ENCODE measurements at places on chromosomes 12 and 14.
A peak's percentile ranks its signal among the peaks of the same experiment; 100 is the strongest.

DNA sequence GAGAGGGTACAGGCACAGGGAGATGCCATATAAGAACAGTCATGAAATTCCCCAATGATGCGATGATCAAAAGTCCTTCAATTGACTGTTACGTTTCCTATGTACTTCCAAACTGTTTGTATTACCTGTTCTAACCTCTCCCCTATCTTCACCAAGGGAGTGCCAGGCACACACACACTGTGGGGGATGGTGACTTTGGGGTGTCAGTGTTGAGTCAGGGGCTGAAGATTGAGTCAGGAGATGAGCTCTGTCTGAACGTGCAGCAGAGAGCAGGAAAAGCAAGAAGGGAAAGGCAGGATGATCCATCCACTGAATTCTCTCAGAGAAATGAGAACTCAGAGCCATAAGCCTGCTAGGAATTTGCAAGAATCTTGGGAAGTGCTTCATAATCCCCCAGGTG, 153.4 kb downstream of the EFCAB11 start:
- no peak for DNase-seq

GRCh38 chr14:91029456-91030217, 30.8 kb downstream of the RPS6KA5 start:
- DNase-seq: no peak

GRCh38 chr14:68377006-68377405, 415.9 kb downstream of the ZFP36L1 start:
- DNase-seq: no peak

DNA sequence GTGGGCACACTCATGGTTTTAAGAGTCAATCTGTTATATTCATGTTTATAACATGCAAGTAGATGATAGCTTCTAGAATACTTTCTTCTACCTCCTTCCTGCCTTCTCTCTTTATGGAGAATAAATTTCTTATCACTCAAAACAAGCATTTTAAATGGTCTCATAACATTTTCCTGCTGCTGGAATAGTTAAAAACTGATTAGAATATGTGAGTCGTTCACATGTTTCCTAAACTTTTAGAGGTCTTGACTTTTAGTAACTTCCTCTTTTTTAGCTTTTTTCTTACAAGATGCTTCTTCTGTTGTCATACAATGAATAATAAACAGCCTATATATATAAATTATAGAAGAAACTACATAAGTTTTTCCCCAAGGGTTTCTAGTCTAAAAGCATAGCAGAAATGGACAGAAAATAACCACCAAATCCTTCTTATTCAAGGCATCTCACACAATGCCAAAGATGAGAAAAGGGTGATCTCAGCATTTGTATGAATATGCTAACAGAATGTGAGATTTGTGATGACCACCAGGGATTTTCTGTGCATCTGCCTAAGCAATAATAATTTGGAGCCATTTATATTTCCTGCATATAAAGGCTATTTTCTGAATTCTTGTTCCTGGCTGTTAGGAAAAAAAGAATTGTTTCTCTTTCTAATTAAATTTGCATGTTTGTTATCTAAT, 127.8 kb downstream of the DAAM1 start:
- no peak for DNase-seq

GRCh38 chr12:40691913-40692764, at the start of gene CNTN1:
Gene CNTN1 (plus strand): TSS chr12:40692439.
- peak; percentile 74 for DNase-seq

GRCh38 chr12:109605599-109606228, 32.1 kb downstream of the MVK start:
- no peak for DNase-seq

GRCh38 chr12:44835641-44836379, 40.3 kb downstream of the NELL2 start:
- no peak for DNase-seq

DNA sequence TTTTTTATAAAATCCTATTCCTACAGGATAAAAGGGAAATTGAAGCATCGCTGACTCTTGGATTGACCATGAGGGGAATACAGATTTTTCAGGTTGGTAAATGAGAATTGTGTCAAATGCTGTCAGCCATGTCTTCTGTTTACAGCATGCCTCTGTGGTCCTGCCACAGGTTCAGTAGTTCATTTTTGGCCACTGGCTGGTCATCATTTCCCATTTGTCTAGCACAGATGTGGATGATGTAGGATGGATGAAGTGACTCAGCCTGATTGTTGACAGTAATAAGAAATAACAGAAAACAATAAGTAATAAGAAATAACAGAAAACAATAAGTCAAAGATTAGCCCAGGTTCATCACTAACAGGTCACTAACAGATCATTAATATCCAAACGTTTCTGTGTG, 59.8 kb downstream of the FRMD6 start:
- no peak for DNase-seq

DNA sequence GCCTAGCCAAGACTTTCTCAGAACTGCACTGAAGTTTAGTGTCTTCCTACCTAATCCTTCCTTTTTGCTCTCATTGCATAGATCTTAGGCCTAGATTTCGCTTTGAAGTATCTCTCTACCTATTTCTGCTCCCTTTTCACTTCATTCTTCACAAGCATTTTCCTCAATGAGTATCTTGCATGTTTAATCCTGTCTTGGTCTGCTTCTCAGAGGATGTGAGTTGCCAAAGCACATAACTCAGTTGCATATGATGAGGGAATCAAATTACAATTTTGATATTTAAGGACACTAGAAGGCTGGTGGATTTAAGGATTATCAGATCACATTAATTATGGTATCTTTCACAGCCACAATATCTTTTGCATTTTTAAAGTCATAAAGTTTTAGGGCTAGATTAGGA, 195.5 kb upstream of the DAAM1 start:
- DNase-seq: no peak

GRCh38 chr14:79493081-79493645, 718.1 kb downstream of the DIO2 start:
- no peak for DNase-seq

DNA sequence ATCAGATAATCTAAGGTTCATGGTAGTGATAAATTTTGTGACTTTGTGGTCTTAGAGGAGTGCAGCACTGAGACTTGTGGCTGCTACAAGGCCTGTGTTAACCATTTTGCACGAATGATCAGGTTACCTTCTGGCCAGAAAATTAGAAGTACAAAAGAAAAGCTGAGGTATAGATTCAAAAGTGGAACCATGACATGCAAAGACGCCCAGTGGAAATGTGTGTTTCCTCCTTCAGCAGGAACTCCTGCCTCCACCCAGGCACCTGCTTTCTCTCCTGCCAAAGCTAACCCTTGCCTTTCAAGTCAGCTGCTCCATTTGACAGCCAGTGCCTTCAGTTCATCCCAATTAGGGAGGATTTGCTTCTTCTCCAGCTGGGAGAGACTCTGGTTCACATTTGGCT, 10.1 kb downstream of the PDE6H start:
- no peak for DNase-seq

DNA sequence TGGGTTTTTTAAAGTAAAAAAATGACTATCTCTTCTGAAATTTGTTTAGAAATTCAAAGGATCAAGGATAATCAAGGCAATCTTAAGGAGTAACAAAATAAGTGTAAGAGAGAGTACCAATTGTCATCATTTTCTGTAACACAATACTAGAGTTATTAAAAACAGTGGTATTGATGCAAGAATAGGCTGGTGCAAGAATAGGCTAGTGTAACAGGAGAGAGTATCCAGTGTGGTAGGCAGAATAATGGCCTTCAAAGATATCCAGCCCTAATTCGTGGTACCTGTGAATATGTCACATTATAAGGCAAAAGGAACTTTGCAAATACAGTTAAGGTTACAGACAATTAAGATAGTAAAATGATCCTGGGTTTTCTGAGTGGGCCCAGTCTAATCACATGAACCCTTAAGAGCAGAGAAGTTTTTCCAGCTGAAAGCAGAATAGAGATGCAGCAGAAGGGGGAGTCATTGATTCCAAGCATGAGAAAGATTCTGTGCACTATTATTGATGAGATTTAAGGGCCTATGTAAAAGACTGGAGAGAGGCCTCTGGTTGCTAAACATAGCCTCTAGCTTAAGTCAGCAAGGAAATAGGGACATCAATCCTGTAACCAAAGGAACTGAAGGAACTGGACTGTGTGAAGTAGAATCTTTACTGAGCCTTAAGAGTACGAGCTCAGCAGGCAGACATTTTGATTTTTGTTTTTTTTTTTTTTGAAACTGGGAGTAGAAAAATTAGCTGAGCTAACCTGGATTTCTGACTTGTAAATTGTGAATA, 134.1 kb downstream of the GPHN start:
- no peak for DNase-seq

DNA sequence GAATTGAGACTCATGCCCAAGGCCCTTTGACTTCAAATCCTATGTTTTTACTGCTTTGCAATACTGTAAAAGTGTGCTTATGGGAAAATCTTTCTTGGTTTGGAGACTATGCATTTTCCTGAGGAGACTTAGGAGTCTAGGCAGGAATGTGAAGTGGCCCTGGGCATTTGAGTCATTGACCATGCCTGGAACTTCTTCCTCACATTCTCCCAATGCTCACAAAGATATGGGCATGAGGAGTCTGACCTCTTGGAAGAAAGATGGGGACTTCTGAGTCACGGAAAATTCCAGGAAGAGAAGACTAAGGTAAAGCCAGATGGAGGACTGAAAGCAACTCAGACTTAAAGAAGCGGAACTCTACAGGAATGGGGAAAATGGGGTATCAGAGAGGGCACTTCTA, 38.2 kb upstream of the ZNF641 start:
- no peak for DNase-seq

DNA sequence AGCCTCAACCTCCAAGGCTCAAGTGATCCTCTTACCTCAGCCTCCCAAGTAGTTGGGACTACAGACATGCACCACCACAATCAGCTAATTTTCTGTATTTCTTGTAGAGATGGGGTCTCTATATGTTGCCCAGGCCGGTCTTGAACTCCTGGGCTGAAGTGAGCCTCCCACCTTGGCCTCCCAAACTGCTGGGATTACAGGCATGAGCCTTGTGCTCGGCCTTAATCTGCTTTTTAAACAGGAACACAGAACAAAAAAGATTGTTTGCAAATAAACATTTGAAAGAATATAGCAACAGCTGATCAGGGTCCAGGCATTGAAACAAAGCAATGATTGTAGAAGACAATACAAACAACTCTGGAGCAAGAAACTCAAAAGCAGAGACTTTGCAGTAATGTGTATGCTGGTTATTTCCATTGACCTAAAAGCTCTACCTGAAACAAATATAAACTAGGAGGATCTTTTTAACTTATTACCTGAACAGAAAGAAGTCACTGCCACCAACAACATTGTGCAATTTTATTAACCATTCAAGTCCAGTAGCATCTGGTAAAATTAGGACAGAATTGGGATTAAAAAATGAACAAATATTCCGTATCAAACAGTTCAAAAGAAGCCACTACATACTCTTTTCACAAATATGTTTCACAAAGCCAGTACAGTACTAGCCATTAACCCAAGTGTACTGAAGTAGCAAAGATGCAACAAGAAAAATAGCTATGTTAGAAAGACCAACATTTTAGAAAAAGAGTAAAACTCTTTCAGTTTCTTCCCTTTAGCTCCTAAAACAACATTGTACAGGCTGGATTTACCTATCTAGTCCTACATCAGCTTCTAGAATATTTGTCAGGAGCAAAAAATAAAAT, 14.2 kb downstream of the AMN1 start:
- no peak for DNase-seq

- no peak for DNase-seq
Measured at GRCh38 chr14:93712079-93712837, 76.0 kb downstream of the PRIMA1 start.

DNA sequence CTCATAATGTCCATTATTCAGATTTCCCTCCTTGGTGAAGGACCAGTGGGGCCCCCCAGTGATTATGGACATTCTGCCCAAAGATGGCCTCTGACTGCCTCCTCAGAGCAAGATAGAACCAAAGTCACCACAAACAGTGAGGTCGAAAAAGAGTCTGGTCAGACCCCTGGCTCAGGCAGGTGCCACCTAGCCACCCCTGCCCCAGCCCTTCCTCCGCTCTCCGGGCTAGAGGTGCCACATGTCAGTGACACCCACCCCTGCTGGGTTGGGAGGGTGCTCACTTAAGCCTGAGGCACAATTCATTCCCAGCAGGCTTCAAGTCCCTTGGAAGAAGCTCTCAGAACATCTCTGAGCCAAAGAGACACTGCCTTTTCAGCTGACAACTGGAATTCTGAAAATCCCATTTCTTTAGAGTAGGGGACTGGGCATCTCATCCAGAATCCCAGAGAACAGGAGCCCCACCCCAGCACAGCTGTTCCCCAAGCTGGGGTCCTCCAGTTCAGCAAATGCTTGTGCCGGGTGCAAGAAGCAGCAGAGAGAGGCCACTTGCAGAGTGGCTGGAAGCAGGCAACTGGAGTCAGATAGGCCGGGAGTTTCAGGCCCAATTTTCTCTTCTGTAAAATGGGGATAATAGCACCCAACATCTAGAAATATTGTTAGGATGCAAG, 50.3 kb downstream of the ISCA2 start:
- no peak for DNase-seq

DNA sequence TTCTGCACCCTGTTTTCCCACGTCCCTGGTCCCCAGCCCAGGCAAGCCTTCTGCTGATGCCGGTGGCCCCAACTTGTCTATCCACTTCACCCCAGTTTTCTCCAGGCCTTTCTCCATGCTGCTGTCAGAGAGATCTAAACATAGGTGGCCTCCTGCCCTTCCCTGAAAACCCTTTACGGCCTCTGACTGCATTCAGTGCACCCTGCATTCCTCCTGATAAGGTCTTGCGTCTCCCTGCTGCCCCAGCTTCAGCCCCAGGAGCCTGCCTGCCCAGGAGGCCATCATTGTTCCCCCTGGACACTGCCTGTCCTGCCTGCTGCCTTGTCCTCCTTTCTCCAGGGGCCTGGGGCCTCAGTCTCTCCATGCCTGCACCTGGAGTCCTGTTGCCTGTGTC, 29.8 kb downstream of the TRAF3 start:
- DNase-seq: no peak

DNA sequence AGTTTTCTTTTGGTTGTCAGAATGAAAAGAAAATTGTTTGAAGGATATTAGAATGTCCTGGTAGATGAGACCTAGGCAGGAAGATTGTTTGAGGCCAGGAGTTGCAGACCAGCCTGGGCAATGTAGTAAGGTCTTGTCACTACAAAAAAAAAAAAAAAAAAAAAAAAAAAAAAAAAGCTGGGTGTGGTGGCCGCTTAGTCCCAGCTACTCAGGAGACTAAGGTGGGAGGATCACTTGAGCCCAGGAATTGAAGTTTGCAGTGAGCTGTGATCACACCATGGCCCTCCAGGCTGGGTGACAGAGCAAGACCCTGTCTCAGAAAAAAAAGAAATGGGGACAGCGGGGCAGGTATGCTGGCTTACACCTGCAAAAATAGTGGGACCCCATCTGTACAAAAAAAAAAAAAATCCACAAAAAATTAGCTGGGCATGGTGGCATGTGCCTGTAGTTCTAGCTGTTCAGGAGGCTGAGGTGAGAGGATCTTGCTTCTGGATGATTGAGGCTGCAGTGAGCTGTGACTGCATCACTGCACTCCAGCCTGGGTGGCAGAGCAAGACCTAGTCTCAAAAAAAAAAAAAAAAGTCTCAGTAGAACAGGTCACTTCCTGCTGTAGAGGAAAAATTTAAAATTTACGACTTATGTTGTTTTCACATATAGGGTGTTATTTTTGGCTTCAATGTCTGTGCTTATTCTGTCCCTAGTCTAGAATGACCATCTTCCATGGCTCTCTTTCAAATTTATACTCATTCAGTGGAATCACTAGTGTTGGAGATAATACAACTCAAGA, 70.7 kb downstream of the PPHLN1 start:
- DNase-seq: no peak

Measured in iPS DF 19.7 (cell line).